ENCODE measurements at places on chromosomes 2 and 18.
A peak's percentile ranks its signal among the peaks of the same experiment; 100 is the strongest.

GRCh38 chr2:183291436-183291835 is 167.2 kb downstream of the NUP35 start:
- DNase-seq: no peak

GRCh38 chr2:222303828-222304736 is 5.3 kb upstream of the PAX3 start:
- no peak for DNase-seq

DNA sequence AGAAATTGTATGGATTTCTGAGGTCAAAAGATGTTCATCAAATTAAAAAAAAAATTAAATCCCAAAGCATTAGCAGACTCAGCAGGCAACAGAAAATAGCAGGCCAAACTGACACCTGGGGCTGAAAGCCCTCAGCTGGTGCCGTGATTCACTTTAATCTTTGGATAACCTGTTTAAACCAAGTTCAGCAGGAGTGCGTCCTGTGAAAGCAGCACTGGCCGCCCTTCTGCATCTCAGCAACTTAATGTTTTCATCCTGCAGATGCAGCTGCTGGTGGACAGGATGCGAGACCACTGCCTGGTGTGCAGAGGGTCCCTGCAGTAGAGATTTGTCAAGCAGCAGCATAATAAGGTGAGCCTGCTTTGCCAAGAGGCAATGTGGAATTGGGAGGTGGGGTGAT is 41.2 kb downstream of the CCDC68 start:
- DNase-seq: no peak

GRCh38 chr2:240400371-240401161 is 34.9 kb upstream of the GPC1 start:
- DNase-seq: no peak

DNA sequence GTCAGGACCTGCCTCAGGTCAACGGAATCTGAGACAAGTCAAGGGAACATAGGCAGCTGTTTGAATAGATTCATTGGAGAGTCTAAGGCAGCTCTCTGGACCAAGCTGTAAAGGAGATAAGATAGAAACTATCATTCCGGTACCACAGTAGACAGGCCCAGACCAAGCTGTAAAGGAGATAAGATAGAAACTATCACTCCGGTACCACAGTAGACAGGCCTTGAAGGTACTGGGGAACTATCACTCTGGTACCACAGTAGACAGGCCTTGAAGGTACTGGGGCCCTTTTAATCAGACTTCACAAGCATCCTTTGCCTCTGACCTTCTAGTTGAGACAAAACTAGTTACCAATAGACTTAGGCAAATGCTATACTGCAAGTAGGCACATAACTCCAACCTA is 346.1 kb downstream of the DCDC2C start:
- DNase-seq: no peak

DNA sequence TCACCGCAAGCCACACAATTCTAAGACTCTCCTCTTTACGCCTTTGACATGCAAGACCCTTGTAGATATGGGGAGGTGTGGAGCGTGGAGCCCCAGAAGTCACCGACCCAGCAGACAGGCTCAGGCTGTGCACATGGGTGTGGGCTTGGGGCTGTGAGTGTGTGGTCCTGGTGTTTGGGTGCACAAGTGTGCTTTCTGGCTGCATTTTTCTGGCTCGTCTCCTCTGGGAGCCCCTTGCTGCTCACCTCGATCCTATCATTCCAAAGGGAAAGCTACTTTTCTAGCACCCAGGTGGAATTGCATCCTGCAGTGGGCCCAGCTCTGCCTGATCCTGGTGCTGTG is 143.0 kb downstream of the ACOXL start:
- DNase-seq: no peak

- DNase-seq: no peak
Measured at GRCh38 chr18:54765636-54766375, 62.5 kb upstream of the RAB27B start.

GRCh38 chr2:85216927-85217326 is 83.7 kb downstream of the TCF7L1 start:
- DNase-seq: no peak

DNA sequence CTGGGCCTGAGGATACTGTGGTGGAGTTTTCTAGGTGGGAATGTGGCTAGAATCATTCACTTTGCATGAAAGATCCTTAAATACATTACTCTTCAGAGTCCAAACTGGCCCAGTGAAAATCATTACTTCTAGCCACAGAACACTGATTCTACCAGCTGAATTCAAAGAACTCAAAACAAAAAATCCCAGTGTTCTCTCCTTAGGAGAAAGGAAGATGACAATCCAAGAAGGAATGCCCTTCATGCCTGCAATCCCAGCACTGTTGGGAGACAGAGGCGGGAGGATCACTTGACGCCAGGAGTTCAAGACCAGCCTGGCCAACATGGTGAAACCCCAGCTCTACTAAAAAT is 35.2 kb downstream of the FAM228A start:
- DNase-seq: no peak

- DNase-seq: peak; percentile 34
Measured at GRCh38 chr2:173590276-173590861, 235.7 kb downstream of the CDCA7 start.

DNA sequence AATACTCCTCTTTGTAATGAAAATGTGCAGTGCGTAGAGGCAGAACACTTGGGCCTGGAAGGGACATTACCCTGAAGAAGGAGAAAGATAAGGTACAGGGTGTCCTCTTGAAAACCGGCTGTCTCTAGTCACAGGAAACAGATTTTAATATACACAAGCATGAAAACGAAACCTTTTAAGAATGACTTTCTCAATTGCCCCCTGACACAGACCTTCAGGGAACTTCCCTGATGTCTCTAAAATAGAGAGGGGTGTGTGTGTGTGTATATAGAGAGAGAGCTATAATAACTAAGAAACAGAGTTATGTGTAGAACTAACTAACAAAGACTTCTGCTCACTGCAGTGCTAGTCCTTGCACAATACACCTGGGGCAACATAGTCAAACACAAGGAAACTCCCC is 780.0 kb downstream of the CNTNAP5 start:
- DNase-seq: no peak

DNA sequence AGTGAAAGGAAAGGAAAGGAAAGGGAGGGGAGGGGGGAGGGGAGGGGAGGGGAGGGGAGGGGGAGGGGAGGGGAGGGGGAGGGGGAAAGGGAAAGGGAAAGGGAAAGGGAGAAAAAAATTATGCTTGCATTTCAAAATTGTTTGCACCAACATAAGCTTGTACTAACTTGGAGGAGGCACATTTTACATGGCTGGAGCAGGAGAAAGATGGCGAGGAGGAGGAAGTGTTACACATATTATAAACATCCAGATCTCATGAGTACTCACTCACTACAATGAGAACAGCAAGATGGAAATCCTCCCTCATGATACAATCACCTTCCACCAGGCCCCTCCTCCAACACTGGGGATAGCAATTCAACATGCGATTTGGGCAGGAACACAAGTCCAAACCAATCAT is 660.2 kb upstream of the CDH2 start:
- DNase-seq: no peak

DNA sequence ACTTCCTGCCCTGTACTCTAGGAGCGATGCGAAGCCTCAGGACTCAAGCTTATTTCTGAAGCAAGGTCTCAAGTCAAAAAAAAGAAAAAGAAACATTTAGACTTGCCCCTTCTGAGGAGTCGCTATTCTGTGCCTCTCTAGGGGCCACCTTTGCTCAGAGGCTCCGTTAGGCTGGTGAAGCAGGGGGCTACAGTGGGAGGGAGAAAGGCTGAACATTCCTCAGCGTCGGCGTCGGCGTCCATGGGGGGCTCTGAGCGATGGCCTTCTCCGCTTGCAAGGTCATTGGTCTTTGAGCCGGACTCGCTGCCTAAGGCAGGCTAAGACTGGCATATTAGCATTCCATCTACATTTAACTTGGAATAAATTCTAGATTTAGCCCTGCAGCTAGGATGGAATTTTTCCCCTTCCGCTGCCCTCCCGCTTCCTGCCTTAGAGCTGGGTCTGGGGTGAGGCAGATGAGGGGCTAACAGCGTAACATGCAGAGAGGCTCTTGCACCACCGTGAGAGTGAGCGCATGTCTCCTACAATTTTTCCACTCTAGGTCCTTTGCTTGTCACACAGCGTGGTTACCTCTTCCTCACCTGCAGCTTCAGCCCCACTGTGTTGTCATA is 53.6 kb upstream of the ATL2 start:
- no peak for DNase-seq

- no peak for DNase-seq
Measured at GRCh38 chr18:59008302-59008974, 131.2 kb upstream of the SEC11C start.

- DNase-seq: no peak
Measured at GRCh38 chr2:8264981-8265380, 416.9 kb upstream of the ID2 start.

- DNase-seq: no peak
Measured at GRCh38 chr2:234137400-234138014, 87.0 kb downstream of the SPP2 start.

DNA sequence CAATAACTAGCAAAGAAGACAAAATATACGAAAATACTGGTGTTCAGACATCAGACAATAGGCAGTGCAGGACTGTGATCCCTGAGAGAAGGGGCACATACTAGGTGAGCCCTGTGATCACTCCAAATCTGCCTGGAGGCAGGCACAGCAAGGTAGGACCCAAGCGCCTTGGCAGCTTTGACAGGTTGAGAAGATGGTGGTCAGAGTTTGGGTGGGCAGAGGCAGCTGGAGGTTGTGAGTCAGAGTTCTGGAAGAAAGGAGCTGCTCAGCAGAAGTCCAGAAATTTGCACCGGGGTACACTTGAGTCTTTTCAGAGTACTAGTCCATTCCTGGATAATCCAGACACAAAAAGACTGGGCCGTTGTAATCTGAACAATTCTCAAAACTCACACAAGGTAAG is 14.0 kb downstream of the KIF1A start:
- DNase-seq: no peak

DNA sequence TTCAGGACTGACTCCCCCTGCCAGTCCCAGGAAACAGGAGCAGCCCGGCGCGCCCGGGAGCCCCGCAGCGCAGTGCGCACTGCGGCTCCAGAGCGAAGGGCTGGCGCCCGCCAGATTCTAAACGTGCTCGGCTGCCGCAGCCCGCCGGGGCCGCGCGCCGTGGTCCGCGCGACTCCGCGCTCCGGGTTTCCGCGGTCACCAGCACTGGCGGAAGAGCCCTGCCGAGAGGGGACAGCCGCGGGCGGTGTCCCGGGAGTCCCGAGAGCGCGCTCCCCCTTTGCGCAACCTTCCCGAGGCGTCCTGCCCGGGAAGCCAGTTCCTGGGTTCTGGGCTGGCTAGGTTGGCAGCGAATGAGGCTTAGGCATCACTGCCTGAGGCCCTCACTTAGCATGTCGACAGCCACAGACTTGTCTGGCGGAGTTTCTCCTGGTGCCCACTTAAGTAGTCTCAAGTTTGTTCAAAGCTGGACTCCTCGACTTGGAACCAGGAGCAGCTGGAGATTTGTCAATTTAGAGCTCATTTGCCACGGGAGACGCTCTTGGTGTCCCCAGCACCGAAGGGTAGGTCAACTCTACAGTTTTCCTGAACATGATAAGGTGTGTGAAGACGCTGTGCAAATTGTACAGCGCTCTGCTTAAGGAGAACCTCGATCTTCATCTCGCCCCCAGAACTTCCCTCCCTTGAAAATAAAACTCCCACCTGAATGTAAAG is 1.5 kb upstream of the VSNL1 start:
- peak; percentile 68 for DNase-seq

DNA sequence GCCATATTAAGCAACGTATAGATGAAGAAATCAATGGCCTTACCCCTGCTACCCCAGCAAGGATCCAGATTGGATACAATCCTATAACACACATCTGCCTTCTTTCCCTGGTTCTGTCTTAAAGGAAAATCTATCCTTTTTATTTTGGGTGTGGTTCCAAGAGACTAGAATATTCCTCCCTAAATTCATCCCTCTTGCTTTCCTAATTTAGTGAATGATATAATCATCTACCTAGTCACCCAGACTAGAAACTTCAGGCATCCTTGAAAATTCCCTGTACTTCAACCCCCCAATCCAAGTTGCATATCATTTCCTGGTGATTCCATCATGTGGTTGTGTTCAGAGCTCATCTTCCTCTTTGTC is 35.1 kb upstream of the LPIN1 start:
- DNase-seq: no peak

DNA sequence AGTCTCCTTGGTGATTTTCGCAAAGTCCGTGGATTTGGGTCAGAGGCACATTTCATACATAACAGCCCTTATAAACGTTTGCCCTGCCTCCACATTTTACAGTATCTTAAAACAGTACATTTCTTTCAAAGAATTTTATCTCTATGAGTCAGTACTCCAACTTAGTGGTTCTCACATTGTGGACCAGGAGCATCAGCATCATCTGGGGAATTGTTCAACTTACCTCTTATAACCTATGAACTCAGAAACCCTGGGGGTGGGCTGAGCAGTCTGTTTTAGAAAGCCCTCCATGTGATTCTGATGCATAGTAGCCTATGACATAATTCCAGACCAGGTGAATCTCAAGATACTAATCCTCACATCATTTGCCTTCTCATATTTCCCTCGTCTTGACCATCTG is 12.4 kb downstream of the SUPT7L start:
- no peak for DNase-seq

DNA sequence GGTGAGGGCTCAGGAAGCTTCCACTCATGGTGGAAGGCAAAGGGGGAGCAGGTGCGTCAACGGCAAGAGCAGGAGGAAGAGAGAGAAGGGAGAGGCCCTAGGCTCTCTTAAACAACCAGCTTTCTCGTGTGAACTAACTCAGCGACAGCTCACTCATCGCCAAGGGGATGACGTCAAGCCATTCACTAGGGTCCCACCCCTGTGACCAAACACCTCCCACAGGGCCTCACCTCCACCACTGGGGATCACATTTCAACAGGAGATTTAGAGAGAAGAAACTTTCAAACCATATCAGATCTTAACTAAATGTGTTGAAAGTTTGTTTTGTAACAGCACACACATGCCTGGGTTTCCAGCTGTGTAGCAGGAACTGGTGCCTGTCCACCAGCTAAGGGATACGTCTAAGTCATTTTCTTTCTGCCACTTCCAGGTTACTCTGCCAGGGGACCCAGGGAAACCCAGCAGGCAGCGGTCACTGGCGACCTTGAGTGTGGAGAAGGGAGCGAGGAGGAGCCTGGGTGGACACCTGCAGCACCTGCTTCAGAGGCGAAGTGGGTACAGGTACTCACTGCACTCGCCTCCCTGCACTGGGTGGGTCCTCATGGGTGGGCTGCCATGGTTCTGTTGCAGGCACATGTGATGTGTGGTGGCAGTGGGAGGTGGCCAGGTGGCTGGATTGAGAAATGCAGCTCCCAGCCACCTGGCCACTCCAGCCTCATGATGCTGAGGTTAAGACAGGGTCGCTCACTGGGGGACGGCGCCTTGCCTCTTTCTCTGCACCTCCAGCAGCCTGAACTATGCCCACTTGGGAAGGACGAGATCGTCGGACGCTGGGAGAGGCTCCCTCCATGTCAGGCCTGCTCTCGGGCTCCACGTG is 8.4 kb upstream of the GPC1 start:
- no peak for DNase-seq

GRCh38 chr18:11104307-11104706 is 45.1 kb downstream of the PIEZO2 start:
- DNase-seq: no peak

GRCh38 chr2:42086500-42086953 is 38.7 kb downstream of the PKDCC start:
- peak; percentile 39 for DNase-seq

- no peak for DNase-seq
Measured at GRCh38 chr2:32534831-32535230, 93.0 kb upstream of the TTC27 start.

GRCh38 chr2:231604101-231604684 is 11.5 kb downstream of the TEX44 start:
- DNase-seq: peak; percentile 54

- DNase-seq: no peak
Measured at GRCh38 chr2:199414465-199414864, 43.3 kb downstream of the SATB2 start.

All from COR-L47 (cell line).